ENCODE measurements at places on chromosomes 4 and X.

- no peak for DNase-seq
These were observed 492.8 kb upstream of the NR3C2 start for GRCh38 chr4:148934926-148935578.

DNA sequence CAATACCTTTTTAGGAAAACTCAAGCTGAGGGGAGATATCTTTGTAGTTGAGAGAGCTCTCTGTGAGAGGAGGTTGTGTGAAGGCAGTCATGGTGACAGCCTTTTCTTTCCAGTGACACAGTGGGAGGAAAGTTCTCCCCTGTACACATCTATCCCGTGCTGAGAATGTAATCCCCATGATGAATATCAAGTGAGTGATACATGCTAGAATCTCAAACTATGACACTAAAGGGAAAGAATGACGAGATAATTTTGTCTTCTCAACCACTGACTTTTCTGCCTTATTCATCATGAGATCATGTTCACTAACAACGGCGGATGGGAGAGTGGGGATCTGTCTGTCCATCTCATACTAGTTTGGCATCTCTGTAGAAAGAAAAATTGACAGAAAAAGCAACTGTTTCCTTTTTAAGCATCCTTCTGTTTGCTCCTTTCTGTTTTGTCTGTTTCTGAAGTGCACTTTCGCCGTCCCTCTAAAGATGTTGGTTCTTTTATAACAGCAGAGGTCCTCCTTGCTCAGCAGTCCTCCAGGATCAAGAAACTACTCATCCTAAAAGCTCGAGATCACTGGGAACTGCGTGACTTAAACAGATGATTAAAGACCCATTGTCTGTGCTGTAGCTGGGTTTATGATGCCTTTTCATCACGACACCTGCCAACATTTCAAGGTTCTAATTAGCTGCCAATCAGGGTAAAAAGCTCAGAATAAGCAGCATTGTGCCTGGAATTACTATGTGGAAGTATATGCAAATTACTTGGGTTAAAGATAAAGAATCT lies 137.6 kb downstream of the DCK start:
- DNase-seq, result no peak

DNA sequence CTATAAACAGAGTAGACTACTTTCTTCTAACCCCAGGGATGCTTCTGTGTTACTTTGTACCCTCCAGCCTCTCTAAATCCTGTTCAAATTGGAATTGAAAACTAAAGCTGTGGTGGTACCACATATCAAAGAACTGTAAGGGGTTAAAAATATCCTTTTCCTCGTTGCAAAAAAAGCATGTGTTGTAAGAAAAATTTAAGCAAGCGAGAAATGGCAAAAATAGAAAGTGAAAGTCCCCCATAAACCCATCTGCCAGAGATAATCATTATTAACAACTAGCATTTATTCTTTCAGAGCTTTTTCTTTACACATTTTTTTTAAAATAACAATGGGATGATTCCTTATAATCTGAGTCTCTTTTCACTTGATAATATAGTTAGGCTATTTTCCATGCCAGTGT lies 40.6 kb downstream of the TMEM164 start:
- no peak for DNase-seq

GRCh38 chrX:134626434-134626833 lies 31.8 kb downstream of the PLAC1 start:
- DNase-seq, result no peak

- DNase-seq, result no peak
These were observed 276.1 kb downstream of the NR3C2 start for GRCh38 chr4:148166132-148166591.

DNA sequence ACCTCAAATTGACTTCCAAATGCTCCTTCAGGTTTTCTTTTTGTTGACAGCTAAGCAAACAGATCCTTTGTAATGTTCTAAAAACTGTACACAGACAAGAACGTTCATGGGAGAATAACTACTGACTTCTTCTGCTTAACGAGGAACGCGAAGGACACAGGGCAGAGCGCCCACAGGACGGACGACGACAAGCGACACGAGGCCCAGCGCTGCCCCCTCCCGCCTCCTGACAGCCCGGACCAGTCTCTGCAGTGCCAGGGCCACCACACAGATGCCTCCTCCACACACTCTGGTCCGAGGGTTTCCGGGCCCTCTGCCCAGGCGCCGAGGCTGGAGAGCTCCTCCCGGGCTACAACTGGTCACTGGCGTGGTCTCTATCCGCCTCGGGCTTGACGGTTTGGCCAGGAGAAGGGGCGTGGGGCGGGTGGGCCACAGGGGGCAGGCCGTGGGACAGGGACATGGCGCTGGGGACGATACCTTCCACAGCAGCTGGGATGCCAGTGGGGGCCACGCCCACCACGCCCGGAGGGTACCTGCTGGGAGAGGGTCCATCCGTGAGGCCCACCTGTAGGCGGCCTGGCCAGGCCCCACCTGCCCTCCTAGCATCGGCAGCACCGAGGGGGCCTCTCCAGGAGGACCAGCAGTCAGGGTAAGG lies 36.9 kb downstream of the CTBP1 start:
- DNase-seq, result no peak

GRCh38 chr4:169128902-169129301 lies 118.8 kb upstream of the CBR4 start:
- no peak for DNase-seq

GRCh38 chr4:117479673-117480072 lies 394.3 kb upstream of the TRAM1L1 start:
- DNase-seq, result no peak

DNA sequence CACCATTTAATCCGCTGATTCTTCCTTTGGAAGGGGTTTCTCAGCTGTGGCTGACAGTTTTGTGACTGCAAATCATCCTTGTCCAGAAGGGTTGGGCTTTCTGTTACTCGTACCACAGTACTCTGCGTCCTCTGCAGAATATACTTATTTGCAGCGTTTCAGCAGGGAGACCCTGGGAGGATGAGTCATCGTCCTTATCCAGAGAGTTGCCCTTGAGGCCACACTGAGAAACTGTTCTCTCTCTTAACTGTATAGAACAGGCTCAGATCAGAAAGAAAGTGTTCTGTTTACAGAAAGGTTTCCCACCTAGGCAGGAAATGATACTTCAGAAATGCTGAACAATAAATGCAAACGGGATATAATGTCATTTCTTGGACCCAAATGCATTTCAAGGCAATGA lies 47.8 kb upstream of the DDX53 start:
- no peak for DNase-seq

GRCh38 chrX:134688839-134689238 lies 30.6 kb upstream of the PLAC1 start:
- DNase-seq, result no peak

- DNase-seq, result no peak
These were observed 37.9 kb upstream of the TENM3 start for GRCh38 chr4:182205306-182205705.

DNA sequence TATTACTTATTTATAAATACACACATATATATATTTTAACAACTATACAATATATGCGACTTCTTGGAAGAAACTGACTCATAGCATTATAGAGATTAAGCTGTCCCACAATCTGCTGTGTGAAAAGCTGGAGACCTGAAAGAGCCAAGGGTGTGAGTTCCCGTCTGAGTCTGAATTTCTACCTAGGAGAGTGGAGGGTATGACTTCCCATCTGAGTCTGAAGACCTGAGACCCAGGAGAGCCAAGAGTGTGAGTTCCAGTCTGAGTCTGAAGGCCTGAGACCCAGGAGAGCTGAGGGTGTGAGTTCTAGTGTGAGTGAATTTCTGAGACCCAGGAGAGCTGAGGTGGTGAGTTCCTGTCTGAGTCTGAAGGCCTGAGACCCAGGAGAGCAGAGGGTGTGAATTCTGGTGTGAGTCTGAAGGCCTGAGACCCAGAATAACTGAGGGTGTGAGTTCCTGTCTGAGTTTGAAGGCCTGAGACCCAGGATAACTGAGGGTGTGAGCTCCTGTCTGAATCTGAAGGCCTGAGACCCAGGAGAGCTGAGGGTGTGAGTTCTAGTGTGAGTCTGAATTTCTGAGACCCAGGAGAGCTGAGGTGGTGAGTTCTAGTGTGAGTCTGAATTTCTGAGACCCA lies 8.9 kb upstream of the P2RY8 start:
- DNase-seq, result no peak

DNA sequence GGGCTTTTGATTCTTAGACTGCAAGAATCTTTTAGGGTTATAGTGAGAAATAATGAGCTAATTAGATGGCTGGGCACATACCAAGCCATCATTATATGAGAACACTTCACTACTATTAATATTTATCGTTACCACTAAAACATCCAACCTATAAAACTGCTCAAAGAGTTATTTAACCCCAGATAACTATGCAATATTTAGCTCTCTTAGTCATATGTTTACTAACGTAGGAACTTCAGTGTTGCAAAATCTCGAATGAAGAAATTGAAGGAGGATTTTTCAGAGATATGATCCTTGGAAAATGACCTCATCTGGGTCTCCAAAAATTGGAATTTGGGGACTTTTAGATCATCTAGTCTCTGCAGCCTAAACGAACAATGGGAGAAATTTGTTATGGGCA lies 265.0 kb upstream of the RPS6KA3 start:
- no peak for DNase-seq

GRCh38 chr4:184807797-184808712 lies 17.7 kb downstream of the ACSL1 start:
- no peak for DNase-seq

DNA sequence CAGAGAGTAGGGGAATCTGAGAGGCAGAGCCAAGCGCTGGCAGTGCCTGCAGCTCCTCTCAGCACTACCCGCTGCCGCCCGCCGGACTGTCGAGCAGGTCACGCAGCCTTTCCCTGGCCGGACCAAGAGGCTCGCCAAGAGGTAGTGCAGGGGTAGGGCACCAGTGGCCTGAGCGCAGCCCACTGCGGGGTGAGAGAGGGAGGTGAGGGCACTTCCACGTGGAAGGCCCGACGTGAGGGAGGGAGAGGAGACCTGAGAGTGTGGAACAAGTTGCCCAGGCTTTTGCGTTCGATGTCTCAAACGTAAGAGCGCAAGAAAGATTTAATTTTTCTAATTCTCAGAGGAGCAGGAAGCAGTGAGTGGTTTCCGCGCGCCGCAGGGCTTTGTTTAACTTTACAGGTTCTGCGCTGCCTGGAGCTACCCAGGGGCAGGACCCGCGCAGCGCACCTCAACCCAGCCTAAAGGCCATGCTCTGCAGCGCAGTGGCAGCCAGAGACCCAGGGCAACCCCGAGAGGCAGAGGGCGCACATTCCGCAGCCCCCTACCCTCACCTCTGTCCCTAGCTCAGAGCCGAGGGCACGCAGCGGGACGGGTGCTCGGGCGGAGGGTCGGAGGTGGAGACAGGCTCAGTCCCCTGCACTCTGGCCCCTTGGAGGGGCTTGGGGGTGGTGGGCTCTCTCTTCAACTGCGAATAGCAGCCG lies 14.9 kb downstream of the ARHGAP36 start:
- no peak for DNase-seq

GRCh38 chrX:108299101-108299591 lies 139.1 kb downstream of the COL4A6 start:
- DNase-seq, result no peak

DNA sequence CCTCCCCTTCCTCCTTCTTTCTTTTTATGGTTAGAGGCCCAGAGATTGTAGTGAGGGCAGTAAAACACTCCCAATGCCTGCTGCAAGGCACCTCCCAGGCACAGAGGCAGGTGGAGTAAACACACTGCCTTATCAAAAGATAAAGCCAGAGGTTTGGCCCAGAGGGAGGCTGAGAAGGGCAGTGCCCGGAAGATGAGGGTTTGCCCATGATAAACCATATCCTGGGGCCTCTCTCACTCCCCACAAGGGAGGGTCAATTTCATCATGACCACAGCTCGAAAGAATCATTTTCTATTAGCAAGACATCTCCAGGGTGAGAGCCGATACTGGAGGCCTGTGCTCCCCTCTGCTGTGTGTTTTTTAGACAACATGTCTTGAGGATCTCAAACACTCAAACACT lies 98.5 kb upstream of the FAM9C start:
- DNase-seq, result no peak

- no peak for DNase-seq
These were observed 1036.2 kb upstream of the GRID2 start for GRCh38 chr4:91267543-91267942.

DNA sequence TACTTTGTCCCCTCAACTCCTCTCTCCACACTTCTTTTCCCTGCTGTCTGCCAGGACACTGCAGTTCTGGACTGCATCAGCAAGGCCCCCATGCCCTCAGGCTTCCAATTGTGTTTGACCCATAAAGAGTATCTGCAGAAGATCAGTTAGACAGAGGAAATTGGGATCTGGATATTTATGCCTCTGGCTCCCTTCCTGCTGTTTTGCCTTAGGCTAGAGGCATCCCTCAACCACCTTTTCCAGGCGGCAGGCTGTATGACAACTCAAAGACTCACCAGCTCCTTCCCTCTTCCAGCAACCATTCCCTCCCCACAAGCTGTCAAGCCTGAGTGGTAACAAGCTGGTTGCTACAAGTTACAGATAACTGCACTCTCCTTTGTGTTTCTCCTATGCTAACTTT lies 66.4 kb upstream of the NDP start:
- no peak for DNase-seq

GRCh38 chr4:1624519-1624910 lies 59.6 kb downstream of the FAM53A start:
- DNase-seq, result no peak

DNA sequence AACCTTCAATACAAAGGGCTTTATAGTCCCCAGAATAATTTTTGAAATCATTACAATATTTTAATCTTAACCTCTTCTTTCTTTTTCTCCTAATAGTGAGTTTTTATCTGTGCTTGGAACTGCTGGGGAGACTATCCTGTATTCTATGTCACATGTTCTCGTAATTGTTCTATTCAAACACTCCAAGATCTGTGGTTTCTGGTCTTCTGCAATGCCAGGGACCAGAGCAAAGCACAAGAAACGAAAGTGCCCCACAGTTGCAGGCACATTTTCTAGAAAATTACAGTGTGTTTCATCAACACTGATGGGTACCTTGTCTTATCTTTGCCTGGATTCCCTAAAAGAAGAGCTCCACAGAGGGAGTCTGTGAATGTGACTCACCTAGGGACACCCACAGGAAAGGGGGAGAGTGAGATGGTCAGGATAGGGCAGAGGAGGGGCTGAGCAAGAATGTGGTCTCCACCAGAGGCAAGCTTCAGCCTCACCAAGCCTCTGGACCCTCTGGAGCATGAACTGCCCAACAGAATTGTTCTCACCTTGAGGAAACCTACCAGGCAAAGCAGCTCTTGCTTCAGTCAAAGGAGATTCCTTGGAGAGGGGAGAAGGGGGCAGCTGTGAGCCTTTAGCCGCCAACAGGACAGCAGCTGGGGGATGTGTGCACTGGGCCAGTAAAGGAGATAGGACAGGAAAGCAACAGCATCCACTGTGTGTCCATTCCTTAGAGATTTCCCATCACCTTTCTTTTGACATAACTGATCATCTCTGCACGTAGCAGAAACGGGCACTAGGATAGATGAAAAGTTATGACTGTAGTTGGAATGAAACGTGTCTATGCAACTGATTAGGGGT lies 25.9 kb downstream of the UNC5C start:
- DNase-seq, result no peak

GRCh38 chrX:135489542-135489941 lies 30.9 kb upstream of the INTS6L start:
- DNase-seq, result no peak

- DNase-seq, result no peak
These were observed 108.7 kb downstream of the GPC3 start for GRCh38 chrX:133876646-133877045.

DNA sequence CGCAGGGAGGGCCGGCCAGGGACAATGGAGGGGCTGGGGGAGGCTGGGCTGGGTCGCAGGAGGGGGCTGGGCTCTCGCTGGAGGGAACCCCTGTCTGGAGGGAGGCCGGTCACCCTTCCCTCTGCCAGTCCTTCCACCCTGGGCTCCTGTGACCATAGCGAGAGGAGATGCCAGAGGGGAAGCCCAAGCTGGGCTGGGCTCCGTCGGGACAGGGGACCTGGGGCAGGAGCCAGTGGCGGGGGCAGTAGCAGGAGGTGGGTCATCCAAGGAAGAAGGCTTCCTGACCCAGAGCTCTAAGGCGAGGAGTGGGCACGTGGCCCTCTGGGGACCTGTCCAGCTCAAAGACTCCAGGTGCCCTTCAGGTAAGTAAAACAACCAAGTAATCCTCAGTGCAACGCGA lies 16.9 kb downstream of the CTAG1B start:
- DNase-seq, result no peak

Measured in NCI-H2081 treated with DMSO at 0.1 percent for 48 hours (cell line).